ENCODE measurements at places on chromosomes 1 and 21.

DNA sequence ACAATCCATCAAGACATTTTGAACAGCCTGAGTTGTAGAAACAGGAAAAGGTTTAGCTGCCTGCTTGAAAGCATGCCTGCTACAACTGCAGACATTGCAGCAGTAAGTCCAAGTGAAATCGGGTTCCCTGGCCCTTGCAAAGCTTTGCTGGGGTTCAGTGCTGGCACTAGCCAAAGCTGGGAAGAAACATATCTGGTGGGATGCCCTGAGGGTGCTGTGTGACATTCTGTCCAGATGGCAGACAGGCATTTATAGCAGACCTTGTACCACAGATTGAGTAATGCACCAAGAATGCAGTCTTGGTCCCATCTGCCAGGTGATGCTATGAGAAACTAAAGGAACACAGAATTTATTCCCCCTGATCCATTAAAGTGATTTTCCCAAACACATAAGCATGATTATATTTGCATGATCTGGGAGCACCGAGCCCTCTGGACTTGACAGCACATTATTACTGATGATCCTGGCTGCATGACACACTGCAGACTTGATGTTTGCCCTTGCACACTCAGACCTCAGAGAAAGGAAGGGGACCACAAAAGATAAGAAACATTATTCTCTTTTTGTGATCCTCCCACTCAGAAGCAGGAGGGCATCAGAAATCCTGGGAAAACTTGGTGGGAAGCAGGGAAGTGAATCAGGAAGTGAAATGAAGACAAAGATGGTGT is 223.7 kb upstream of the FAM78B start:
- DNase-seq = no peak

GRCh38 chr1:117673405-117673804 is 67.6 kb downstream of the TENT5C start:
- no peak for DNase-seq

DNA sequence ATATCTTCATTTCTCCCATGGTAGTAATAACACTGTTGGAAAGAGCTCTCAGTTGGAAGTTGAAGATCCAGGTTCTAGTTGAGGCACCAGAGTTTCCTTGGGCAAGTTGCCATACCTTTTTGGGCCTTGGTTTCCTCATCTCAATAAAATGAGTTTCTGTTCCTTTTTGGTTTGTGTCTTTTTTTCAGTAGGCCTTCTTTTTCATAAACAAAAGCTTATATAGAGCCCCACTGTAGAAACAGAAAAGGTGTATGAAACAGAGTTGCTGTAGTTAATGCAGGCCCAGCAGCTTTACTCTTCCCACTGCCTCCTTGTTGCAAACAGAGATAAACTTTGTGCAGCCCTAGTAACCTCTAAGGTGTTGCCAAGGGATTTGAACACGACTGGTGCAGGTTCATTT is 41.7 kb downstream of the WNT4 start:
- no peak for DNase-seq

DNA sequence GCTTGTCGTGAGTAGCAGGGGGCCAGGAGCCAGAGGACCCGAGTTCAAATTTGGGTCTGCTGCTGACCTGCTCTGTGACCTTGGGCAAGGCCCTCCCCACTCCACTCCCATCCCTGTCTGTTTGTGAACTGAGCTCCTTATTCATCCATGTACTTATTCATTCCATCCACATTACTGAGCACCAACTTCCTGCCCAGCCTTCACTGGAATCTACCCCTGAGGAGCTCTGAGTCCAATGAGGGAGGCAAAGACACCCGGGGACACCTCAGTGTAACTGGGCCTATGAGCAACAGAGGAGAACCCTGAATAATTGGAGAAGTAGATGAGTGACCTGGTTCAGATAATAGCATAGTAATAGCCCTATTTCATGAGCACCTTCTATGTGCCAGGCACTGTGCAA is 8.9 kb downstream of the BSND start:
- no peak for DNase-seq

Measured in activated naive CD4-positive, alpha-beta T cell treated with Interleukin-2 at 50 U/mL for 16 hours (primary cell).